DMS79 treated with DMSO at 0.1 percent for 48 hours (cell line): ENCODE measurements at places on chromosomes 5 and 9.

DNA sequence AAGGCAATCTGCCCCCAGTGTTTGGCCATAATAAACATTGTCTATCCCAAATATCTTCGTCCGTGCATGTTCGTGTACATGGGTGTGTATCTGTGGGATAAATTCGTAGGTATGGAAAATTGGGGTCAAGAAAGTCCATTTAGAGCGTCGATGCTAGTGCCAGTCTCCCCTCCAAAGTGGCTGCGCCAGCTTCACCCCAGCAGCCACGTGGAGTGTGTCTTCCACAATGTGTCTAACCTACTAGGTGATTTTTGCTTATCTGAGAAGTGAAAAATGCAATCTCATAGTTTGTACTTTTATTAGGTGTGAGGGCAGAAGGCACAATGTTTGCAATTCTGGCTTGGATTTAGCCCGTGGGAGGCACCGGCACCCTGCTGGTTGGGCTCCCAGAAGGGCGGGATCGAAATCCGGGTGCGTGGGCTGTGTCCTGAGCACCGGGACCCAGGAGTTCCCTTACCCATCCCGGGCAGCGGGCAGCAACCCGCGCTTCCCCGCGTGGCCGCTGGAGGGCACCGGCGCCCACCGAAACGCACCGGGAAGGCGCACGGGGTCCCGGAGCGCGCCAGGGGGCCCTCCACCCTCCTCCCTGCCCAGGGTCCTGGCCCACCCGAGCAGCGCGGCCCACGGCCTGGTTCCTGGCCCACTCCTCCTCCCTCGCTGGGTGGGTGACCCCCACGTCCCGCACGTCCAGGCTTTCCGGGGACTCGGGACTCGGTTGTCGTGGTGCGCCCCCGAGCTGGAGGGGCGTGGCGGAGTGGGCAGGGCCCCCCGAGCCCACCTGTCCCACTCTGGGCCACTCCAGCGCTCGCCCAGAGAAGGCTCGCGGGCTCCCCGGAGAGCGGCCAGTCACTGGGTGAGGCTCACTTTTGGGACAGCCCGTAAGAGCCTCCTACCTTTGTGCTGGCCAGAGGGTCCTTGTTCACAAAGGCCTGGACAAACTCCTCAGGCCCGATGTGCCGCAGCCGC lies 55.4 kb upstream of the RNF130 start:
- DNase-seq = no peak

- no peak for DNase-seq
These were observed 369.6 kb downstream of the IRX2 start for GRCh38 chr5:2381861-2382260.

DNA sequence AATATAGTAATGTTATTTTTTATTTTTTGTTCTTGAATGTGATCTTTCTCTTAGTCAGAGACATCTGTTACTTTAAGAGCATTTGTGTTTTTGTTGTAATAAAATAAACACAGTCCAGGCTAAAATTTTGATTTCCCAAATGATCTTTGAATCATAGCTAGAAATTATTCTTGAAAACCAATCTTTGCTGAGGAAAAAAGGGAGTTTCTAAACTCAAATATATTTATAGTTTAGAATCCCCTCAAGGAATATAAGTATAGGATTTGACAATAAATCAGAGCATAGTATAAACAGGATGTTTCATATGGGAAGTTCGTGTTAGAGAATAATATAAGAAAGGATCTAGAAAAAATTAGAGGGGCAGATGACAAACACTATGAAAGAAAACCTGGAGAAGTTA lies 118.8 kb upstream of the ADAMTS19 start:
- no peak for DNase-seq

- DNase-seq = no peak
These were observed 49.8 kb upstream of the PHYKPL start for GRCh38 chr5:178282391-178282790.

DNA sequence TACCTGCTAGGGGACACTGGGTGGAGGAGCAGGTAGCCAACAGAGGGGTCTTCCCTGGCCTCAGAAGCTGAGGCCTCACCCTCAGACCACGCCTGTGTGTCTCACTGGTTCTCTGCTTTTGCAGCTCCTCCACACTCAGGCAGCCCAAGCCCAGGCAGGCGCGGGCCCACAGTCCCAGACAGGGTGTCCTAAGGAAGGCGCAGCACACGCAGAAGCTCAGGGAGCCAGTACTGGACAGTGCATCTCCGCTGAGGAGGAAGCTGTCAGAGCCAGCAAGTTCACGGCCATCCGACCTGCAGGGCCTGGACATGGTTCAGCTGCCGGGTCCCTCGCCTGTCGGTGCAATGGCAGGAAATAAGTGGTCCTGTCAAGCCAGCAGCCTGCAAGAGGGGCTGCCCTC lies 25.3 kb downstream of the CFAP90 start:
- DNase-seq = no peak

GRCh38 chr9:123954518-123955280 lies 24.8 kb upstream of the DENND1A start:
- DNase-seq = no peak

DNA sequence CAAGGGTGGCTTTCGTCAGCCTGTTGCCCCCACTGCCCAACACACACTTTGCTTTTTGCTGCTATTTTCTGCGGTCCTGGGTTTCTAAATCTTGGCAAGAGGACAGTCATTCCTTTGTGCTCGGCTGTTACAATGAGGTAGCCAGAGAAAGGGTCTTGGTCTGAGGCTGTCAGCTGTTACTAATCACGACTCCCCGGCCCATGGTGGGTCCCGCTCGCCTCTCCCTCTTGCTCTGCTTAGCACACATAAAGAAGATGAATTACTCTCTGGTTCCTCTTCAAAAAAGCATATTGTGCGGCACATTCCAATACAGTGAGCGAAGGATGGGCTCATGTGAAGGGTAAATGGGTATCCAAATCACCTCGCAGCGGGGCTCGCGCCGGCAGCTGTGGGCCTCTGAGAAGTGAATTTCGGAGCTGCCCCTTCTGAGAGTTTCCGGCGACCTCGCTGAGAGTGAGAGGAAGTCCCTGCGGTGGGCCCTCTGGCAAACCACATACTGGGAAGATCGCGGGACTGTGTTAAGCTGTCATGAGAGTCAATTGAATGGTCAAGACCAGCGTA lies 56.0 kb downstream of the SLC1A3 start:
- DNase-seq = no peak

DNA sequence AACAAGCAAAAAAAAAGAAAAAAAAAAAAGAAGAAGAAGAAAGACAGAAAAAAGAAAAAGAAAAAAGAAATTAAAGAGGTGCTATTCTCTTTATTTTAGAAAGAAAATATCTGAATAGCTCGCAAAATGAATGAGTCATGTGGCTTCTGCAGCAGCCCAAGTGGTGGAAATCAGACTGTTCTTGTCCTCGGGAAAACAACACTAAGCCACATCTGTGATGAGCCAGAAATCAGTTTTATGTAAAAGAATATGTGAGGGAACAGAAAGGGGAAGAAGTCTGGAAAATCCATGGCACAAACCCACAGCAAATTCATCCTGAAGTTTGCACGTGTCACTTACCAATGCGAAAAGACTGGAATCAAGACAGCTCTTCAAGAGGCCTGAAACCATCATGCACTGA lies 118.7 kb upstream of the GAS1 start:
- DNase-seq = no peak

GRCh38 chr5:109921735-109922380 lies 232.1 kb downstream of the MAN2A1 start:
- peak; percentile 86 for DNase-seq
